Cortex of kidney (tissue), 1 donor: ENCODE measurements at places on chromosomes 11 and 22.

DNA sequence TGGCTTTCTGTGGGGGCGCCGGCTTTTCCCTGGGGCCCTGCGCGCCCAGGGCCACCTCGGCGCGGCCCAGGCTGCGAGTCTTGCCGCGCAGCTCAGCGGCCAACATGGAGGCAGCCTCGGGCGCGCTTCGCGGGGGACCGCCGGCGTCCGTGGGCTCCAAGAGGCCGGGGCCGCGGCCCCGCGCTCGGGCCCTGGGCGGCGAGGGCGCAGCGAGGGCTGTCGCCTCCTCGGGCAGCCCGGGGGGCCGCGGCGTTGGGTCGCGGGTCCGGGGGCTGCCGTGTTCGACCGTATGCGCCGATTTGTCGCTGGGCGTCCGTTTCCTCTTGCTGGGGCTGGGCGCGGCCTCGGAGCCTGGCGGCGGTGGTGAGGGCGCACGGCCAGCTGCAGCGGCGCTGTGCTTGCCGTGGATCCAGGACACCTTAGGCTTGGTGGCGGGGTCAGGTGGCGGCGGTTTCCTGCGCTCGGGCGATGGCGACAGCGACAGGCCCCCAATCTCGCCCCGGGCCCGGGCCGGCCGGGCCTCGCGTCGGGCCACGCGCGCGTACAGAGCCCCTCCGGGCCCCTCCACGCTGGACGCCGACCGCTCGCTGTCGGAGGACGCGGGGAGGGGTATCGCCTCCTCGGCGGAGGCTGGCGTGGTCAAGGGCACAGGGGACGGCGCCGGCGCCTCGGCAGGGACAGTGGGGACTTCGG, 11.9 kb downstream of the SCARF2 start:
- no peak for DNase-seq

DNA sequence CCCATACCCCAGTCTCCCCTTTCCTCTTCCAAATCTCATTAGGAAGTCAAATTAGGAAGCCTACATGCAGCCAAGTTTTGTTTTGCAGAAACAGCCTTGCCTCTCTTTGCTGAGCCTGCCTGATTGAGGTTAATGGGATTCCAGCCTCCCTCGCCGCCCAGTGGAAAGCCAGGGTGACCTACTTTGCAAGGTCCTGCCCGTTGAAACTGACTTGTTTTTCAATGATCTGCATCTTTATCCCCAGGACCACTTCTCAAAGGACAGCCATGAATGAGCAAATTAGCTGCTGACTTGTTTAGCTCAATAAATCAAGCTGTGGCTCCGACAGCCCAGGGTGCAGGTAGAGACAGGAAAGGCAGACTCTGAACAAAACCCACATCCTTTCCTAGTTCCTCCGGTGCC, 110.4 kb downstream of the RRAS2 start:
- no peak for DNase-seq

- DNase-seq, result no peak
These were observed 24.7 kb downstream of the RCOR2 start for GRCh38 chr11:63892228-63892627.

DNA sequence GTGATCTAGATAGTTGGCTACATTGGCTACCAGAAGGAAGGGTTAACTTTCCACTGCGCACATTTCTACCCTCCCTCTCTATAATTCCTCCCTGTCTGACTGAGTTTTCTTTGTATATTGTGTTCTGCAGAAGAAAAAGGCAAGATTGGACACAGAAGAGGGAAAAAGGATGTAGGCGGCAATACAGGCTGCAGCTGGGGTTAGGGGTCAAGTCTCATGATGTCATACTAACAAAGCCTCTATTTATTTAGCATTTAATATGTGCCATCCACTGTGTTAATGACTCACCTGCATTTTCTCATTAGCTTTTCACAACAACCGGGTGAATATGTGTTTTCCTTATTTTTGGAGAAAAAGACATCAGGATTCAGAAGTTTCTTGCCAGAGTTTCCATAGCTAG, 2.0 kb downstream of the FAM83F start:
- DNase-seq, result no peak

DNA sequence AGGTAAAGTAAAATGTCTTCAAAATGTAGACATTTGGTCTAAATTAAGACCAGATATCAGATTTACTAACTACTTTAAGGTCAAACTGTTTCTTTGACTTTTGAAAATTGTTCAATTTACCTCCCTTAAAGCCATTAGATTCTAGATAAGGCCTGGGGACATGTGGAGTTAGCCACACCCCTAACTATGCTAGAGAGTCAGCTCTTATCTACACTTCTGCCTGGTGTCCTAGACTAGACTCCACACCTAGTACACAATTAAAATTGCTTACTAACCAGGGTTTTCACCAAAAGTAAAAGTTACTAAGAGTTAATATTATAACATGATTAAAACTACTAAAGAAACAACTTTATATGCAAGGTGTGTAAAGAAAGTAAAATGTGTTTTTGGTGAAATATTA, 43.6 kb upstream of the DBX1 start:
- DNase-seq, result no peak

DNA sequence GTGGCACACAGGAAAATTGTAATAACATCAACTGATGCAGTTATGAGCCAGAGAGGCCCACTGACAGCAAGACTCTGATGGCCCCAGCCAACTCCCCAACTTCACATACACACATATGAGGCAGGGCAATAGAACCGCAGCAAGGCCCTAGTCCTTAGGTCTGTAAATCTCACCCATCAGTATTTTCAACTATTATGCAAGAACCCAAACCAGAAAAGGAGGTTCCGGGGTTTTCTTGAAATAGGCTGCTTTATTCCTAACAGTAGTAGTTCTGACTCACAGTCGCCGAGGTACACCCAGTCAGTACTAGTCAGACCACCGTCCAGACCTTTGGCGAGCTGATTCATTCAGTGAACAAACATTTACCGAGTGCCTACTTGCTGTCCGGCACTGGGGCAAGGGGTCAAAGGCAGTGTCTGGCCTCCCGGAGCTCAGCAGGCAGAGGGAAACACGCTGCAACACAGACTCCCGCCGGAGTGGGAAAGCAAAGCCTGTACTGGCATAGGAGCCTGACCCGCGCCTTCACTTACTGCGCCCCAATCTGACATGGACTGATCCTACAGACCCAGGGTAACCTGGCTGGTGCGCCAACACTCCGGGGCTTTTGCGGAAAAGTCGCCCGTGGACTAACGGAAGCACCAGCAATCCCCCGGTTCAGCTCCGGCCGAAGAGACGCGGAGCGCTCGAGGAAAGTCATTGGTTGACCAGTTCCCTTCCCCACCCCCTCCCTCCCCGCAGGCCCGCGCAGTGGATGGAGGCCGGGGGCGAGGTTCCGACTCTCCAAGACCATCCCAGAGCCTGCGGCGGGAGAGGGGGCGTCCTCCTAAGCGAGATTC, 1.3 kb downstream of the PLEKHA7 start:
- DNase-seq, result no peak

- no peak for DNase-seq
These were observed 59.1 kb downstream of the CSNK2A3 start for GRCh38 chr11:11293798-11294550.

GRCh38 chr22:47380692-47381091, 618.2 kb downstream of the TBC1D22A start:
- DNase-seq, result no peak
